ENCODE measurements at places on chromosomes 2 and 18. TPM values are rescaled to one million over a fixed set of nuclear protein-coding genes. Genes with fewer than 3 reads are reported as not detected.

The TXNL1 gene
- 182 TPM for total RNA-seq

DNA sequence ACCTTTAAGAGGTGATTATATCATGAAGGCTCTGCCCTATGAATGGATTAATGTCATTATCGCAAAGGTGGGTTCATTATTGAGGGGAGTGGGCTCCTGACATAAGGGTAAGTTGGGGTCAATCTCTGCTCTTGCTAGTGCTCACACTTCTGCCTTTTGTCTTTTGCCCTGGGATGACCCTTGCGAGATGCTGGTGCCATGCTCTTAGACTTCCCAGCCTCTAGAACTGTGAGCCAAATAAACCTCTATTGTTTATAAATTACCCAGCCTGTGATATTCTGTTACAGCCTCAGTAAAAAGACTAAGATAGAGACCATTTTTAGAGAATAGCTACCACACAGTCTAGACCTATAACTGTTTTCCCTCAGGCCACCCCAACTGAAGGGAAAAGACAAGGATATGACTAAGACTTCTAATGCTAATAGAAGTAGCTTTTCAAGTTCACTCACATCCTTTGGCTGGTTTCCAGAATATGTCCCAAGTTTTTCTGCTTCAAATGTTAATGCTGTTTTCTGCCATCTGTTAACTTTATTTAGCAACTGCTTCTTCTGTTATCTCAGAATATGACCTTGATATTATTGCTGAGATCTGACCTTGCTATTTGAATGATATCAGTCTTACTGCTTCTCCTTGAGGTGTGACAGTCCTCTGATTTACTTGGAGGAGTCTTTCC, 65.1 kb upstream of the STAM2 start:
- no peak for DNase-seq

DNA sequence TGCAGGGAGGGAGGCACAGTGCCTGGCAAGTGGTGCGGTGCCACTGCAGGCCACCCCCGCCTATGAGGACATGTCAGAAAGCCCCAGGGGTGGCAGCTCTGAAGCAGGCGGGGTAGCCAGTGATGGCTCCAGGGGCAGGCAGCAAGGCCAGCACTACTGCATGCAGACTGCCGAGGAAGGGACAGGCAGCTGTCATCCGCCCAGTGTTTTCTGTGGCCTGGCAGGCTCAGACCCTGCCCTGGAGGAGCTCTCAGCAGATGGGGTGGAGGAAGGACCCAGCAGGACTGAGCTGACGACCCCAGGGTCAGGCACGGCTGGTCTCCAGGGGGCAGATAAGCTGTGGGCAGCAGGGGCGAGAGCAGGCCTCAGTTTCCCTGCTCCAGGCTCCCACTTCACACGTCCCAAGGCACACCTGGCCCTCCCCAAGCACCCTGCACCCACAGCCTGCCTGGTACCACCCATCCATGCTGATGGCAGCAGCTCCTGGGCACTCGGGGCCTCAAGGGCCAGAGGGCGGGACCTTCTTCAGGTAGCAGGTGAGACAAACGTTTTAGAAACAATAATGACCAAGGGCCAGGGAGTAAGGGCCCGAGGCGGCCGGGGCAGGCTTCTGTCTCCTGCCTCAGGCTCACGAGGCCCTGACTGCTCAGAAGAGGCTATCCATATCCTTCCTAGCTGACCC, 48.5 kb downstream of the HS6ST1 start:
- DNase-seq: no peak

- DNase-seq: no peak
Measured at GRCh38 chr18:54911551-54911950, 47.7 kb downstream of the CCDC68 start.

GRCh38 chr2:195021711-195022507, 635.1 kb upstream of the SLC39A10 start:
- no peak for DNase-seq

- DNase-seq: no peak
Measured at GRCh38 chr2:105593221-105593967, 151.3 kb upstream of the NCK2 start.

- DNase-seq: no peak
Measured at GRCh38 chr2:119753041-119753929, 6.4 kb upstream of the PTPN4 start.

DNA sequence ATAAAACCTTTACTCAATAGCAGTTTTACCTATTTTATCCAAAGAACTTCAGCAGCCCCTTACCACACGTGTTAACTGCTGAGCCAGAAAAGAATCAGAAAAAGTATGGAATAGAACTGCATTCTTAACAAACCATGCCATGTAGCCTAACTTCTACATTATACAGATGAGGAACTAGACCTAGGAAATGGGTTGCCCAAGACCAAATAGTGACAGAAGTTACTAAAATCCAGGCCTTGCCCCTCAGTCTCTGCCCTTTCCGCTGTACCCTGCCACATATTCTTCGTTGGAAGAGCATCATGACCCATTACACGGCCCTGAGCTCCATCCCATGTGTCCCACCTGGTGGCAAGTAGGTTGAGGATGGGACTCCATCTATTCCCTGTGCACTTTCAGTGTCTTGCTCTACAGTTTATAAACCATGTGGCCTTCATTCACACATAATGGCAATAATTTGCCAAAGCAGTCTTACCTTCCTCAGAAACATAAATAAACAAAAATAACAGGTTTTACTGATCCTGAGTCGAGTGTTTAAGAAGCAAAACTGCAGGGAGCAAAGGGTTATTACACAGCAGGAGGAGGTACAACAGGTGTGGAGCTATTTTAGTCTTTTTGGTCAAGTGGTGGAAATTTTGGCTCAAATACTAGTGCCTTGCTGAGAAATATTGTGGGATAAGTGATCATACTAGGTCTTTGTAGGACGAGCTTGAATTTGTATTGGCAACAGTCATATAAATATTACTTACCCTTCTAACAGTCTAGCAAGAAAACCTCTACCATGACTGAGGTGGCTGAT, 46.5 kb downstream of the HNRNPLL start:
- no peak for DNase-seq
